ENCODE measurements at places on chromosomes 6 and 20.

GRCh38 chr20:6884114-6884513 lies 116.6 kb downstream of the BMP2 start:
- DNase-seq: no peak

- DNase-seq: no peak
Observed at GRCh38 chr20:44001667-44002596, 87.3 kb downstream of the TOX2 start.

- DNase-seq: peak; percentile 50
Observed at GRCh38 chr6:130885392-130886192, 58.4 kb downstream of the SMLR1 start.

- no peak for DNase-seq
Observed at GRCh38 chr20:32490942-32491763, 94.0 kb downstream of the NOL4L start.

DNA sequence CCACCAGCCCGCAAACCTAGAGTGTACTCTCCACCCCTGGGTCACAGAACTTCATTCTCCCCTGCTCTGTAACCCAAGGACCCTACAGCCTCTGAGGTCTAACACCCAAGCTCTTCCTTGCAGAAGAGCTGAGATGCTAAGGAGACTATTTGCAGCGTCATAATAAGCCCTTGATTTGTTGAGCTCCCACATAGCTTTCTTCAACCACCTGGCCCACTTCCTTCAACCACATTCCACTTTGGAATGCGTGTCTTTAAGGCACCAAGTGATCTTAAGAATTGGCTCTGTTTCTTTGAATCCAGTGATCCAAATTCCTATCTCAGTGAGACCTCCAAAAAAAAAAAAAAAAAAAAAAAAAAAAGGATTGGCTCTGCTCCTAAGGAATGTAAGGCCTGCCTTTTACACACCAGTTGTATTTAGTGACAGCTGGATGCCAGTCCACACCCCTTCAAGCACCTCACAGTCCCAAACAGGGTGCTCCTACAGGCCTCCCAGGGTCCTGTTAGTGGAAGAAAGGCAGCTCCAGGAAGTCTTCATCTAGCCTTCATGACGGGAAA lies 106.2 kb downstream of the UBE3D start:
- no peak for DNase-seq

DNA sequence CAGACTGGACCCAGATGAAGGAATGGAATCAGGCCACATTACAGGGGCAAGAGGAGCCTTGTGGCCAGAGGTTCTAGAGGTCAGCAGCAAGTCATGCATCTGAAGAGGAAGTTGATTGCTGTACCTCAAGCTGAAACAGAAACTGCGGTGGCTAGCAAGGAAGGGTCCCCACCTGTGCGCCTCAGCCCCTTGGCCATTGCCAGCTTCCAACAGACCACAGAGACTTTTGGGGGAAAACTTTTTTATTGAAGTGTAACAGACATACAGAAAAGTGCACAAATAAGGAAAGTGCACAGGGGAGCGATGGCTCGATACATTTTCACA lies 26.8 kb upstream of the SLC9A8 start:
- no peak for DNase-seq

DNA sequence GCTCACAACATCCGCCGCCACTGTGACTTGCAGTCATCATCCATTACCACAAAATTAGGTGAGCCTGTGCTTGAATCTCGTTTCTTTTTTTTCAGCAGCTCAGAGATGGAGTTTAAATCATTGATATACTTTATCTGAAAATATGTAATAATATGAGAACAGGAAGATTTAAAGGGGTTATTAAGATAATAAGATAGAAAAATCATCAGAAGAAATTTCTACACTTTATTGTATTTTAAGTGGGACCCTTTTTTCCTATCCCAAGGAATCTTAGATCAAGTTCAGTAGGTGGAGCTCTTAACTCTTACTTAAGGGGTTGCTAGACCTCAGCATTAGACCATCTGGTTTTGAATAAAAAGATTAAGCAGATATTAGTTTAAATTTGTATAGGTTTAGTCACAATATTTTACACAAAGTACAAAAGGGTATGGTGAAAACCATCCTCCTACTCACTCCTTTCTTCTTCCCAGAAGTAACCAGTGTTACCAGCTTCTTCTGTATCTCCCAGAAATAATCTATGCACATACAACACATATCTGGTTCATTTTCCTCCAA lies 9.4 kb upstream of the NCOA7 start:
- DNase-seq: no peak

DNA sequence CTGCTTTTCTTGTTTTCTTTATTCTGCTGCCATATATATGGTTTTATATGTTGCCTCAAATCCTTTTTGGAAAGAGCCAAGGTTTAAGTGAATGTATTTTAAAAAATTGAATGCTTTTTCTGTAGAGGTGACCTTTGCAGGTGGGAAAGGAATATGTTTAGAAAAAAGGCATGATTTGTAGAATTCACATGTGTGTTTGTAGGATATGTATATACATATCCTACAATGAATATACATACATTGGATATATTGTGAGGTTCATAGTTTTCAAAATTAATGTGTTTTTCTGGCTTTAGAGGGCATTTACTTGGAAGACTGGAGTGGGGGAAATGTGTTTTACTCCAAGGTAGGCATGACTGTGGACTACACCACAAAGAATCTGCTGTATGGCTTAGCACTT lies 4.0 kb upstream of the EYA2 start:
- no peak for DNase-seq

GRCh38 chr6:147618927-147619326 lies 110.4 kb downstream of the SAMD5 start:
- no peak for DNase-seq

DNA sequence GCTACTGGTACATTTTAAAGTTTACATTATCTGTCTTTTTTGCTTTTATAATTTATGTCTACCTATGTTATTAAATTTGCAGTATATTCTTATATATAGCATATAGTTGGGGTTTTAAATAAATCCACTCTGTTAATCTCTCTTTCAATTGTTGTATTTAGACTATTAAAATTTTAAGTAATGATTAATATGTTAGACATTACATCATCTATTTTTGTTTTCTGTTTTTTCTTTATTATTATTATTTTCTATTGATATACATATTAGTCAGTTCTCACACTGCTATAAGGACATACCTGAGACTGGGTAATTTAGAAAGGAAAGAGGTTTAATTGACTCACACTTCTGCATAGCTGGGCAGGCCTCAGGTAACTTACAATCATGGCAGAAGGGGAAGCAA lies 1338.2 kb upstream of the GJE1 start:
- DNase-seq: no peak

GRCh38 chr6:124993327-124993726 lies 31.1 kb downstream of the RNF217 start:
- no peak for DNase-seq

GRCh38 chr6:108643184-108643583 lies 82.5 kb downstream of the FOXO3 start:
- DNase-seq: no peak

DNA sequence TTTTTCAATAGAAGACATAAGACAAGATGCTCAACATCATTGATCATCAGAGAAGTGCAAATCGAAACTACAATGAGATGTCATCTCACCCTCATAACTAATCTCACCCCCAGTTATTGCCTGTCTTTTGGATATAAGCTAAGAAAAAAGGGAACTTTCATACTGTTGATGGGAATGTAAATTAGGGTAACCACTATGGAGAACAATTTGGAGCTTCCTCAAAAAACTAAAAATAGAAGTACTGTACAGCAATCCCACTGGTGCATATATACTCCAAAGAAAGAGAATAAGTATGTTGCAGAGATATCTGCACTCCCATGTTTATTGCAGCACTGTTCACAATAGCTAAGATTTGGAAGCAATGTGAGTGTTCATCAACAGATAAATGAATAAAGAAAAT lies 26.4 kb upstream of the PHF3 start:
- DNase-seq: no peak

- DNase-seq: no peak
Observed at GRCh38 chr6:35757456-35758123, 18.8 kb upstream of the CLPSL2 start.

GRCh38 chr20:48717095-48717672 lies 110.6 kb downstream of the PREX1 start:
- no peak for DNase-seq

GRCh38 chr6:133568970-133569889 lies 319.7 kb upstream of the TCF21 start:
- DNase-seq: peak; percentile 73

GRCh38 chr6:11922901-11923300 lies 89.2 kb upstream of the HIVEP1 start:
- DNase-seq: no peak

GRCh38 chr6:138510093-138510492 lies 10.8 kb upstream of the NHSL1 start:
- no peak for DNase-seq

DNA sequence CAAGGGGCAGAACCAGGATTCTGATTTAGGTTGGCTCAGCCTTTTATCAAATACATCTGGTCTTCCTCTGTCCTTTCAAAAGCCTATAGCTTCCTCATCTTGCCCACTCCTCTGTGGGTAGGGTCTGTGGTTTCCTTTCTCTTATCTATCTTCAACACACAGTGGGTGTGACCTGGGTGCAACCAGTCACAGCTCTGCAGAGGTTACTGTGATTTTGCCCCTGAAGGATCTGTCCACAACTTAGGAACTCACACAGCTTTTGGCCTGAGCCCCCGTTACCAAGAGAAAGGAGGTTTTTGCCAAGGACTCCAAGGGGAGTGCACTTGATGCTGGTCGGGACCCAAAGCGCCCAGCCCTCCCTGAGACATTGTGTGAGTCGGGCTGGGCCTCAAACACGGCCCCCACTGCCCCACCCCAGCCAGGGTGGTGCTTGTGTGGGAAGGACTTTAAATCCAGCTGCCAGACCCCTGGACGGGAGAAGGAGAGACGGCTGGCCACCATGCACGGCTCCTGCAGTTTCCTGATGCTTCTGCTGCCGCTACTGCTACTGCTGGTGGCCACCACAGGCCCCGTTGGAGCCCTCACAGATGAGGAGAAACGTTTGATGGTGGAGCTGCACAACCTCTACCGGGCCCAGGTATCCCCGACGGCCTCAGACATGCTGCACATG lies at the start of gene PI16:
TSS of gene PI16 (plus strand) at position 477 of the 670 bp plus-strand sequence. CDS start at position 500, 23 bp downstream.
- DNase-seq: no peak

GRCh38 chr6:137102851-137103492 lies 58.2 kb upstream of the IL20RA start:
- DNase-seq: no peak

GRCh38 chr6:7264041-7264440 lies 49.0 kb downstream of the SSR1 start:
- no peak for DNase-seq

- DNase-seq: no peak
Observed at GRCh38 chr6:22062807-22063408, 233.9 kb downstream of the PRL start.

GRCh38 chr6:39901670-39902069 lies 32.6 kb downstream of the MOCS1 start:
- no peak for DNase-seq

DNA sequence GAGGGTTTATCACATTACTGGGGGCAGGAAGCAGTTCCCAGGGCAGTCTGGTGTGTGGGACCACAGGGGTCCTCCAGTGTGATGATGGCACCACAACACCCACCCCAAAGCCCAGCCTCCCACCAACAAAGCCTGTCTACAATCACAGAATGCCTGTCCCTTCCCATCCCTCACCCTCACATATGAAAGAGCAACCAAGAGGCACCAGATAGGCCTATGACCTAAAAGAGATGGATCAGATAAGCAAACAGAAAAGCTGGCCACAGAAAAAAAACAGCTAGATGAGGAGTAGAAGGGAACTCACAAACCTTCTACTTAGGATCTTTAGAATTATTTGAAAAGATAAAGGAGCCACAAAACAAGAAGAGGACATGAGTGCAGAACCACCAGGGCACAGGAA lies 54.3 kb downstream of the SERAC1 start:
- DNase-seq: no peak

GRCh38 chr6:10692965-10693538 lies 1.4 kb downstream of the C6orf52 start:
- DNase-seq: no peak

DNA sequence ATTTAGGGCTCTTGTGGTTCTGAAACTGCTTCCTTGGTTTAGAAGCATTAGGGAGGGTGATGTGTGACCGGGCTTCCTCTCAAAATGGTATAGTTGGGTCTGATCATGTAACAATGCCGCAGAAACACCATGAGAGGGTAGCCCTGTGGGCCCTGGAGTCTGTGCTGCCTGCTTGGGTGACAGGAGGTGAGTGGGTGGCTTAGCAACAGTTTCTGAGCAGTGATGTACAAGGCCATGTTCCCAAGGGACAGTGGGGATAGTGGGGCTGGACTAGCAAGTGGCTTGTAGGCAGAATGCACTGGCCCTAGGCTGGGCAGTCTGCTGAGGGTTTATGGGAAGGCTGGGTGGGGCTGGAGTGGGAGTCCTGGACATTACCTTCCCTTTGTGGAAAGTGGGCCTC lies 106.9 kb upstream of the MYL9 start:
- no peak for DNase-seq

DNA sequence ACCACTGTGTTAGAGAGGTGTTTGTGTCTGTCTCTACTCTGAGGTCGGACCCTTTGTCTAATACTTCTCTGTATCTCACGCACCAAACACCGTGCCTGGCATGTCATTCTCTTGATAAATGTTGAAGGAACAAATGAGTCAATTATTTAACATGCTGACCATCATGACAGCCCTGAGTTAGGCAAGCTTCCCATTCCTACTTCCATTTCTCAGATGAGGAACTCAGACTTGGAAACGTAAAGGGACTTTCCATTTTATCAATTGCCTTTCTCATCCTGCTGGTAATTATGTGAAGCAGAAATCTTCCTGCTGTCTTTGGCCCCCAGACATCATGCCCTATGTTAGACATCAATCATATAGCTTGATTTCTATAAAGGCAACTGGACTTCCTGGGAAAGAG lies 227.0 kb upstream of the ECI2 start:
- no peak for DNase-seq

GRCh38 chr6:139133262-139134063 lies 1.4 kb upstream of the HECA start:
- no peak for DNase-seq

DNA sequence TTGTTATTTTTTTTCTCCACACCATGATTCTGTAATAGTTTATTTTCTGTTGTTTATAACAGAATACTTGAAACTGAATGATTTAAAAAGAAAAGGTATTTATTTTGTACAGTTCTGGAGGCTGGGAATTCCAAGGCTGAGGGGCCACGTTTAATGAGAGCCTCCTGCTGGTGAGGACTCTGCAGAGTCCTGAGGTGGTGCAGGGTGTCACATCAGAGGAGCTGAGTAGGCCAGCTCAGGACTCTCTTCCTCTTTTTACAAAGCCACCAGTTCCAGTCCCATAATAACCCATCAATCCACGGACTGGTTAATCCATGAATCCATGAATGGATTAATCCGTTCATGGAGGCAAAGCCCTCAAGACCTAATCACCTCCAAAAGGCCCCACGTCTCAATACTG lies 71.6 kb downstream of the TFAP2A start:
- no peak for DNase-seq

Data from COLO829 (cell line).